ENCODE measurements at places on chromosomes 4 and X.

GRCh38 chrX:137342969-137343368 is 223.0 kb upstream of the ZIC3 start:
- DNase-seq = no peak

DNA sequence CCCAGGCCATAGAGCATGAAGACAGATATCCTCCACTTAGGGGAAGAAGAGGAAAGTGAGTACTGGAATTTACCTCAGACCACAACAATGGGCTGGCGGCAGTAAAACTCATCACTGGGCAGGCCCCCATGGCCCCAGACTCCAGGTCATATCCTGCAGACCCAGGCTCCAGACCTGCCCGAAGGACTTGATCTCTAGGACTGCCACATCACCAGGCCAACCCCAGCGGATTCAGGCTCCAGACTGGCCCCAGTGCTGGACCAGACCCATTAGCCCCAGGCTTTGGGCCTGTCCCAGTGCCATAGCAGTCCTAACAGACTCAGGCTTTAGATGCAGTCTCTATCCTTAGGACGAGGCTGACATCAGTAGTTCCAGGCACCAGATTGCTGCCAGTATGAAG is 190.6 kb downstream of the DLG3 start:
- DNase-seq = no peak

DNA sequence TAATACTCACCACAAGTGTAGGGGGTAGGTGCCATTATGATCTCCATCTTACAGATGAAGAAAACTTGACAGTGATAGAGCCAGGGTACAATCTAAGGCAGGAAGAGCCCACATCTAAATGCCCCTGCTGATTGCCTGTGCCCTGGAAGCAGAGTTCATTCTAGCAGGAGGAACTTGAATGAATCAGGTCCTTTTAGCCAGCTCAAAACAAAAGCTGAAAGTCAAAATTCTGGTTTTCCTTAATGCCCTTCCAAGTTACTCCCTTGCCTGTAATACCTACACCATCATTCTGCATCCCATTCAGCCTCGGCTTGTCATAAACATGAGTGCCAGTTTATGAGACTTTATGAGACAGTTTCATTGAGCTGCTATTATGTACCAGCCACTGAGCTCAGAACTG is 89.6 kb downstream of the SCD5 start:
- DNase-seq = no peak

GRCh38 chr4:55758570-55758969 is 61.0 kb upstream of the EXOC1L start:
- no peak for DNase-seq

DNA sequence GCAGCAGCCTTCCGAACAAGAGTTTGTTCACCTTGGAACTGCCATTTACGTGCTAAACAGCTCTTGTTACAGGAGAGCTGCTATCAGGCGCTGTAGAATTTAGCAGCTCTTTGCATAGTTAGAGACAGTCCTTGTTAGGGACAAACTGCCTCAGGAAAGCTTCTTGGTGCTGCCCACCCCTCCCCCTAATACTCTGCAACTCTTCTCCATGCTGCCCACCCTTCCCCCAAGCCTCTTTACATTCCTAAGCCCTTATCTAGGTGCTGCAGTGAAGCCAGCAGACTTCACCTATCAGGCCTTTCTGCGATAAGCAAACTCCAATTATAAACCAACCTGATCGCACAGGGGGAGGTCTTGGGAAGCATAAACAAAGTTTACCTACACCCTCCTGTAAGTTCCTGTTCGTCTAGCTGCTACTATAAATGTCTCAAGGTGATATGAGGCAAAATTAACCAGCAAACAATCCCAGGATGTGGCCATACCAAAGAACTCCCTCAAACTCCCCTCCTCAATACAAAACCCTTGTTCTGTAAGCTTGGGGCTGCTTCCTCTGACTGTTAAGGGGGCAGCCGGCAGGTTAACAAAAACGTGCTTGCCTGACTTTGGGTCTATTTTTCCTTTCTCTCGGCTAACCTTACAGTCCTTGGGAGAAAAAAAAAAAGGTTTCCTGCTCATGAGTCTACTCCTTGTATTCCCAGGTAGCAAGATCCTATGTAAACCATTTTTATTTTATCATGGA is 74.0 kb upstream of the GC start:
- DNase-seq = no peak

GRCh38 chr4:14520171-14520570 is 482.1 kb upstream of the CPEB2 start:
- no peak for DNase-seq

All from NCI-H2081 (cell line).